AG09309 (cell line): ENCODE measurements at places on chromosomes 3 and 15.
A peak's percentile ranks its signal among the peaks of the same experiment; 100 is the strongest.

DNA sequence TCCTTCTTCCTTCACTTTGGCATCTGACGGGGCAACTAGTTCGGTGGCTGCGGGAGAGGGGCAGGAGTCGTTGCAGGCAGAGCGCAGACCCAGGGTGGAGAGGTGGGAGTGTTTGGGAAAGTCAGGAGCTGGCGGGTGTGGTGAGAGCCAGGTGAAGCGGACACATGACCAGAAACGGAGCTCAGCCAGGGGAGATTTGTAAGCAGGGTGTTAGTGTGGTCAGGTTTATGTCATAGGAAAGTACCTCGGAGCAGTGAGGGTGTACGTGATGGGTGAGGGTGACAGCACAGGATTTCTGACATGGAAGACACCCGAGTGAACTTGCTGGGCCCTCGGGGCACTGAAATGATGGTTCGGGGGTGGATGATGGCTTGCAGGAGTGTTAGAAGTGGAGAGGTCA is 247.4 kb upstream of the TPM1 start:
- no peak for DNase-seq

DNA sequence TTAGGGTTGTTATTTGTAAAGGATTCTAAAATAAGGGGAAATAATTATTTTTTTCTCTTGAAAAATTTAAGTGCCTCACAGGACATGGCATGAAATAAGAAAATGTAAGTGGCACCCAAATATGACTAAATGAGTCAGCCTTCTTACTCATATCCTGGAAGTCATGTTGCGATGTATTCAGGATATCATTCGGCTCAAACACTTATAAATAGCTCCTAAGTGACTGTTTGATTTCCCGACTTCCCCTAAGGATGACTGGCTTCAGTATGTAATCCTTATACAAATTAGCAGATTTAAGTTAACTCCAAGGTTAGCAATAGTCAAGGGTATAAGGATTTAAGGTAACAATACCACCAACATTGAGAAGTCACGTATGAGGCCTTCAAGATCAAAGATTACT is 57.3 kb upstream of the OSTN start:
- peak; percentile 59 for DNase-seq

DNA sequence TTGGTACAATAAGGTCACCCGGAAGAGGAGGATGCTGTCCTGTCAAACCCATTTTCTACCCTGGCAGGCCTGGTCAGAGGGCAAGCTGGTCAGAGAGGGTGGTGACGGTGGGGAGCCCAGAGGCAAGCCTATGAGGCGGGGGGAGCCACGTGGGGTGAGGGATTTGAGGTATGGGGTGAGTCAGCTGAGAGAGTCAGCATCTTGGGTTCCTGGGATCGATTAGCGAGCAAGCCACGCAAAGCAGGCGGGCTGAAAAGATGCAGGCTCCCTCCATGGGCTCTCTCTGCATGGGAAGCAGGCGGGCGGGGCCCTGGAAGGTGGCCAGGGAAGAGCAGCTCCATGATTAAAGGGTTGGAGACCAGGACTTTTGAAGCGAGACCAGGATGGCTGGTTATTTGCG is 48.1 kb downstream of the MAGEF1 start:
- peak; percentile 13 for DNase-seq

DNA sequence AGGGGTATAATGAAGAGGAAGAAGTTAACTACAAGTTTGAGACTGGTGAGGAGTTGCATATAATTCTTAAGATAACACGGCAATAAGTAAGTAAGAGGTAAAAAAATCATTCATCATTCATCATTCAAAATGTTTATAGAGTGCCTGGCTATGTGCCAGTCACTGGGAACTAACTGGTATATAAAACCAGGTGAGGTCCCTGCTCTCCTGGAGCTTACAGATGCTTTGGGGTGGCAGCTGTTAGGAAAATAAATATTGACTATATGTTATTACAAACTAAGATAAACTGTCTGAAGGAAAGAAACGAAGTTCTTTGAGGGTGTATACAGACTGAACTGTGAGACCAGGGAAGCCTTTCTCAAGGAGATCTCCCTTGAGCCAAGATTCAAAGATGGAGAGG is 2.9 kb downstream of the CASR start:
- DNase-seq, result no peak

DNA sequence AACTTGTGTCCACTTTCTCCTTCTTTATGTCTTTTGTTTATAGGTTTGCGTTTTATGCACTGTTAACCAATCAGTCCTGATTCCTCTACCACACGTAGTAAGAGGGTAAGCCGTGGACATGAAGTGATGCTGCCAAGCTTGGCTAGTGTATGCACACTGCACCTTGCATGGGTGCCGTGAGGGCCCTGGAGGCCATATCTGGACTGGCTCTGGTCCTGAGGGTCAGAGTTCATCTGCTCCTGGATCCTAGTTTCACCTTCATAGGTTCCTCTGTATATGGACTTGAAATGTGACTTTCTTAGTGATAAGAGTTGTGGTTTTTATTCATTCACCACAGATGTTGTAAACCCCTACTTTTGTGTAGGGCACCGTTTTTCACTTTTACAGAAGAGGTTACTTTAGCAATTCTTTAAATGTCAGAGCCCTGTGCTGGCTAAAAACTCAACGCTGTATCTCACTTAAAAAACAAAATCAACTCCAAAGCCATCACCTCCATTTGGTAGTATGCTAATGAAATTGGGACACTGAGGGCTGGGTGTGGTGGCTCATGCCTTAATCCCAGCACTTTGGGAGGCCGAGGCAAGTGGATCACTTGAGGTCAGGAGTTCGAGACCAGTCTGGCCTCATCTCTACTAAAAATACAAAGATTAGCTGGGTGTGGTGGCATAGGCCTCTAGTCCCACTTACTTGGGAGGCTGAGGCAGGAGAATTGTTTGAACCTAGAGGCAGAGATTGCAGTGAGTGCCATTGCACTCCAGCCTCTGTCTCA is 22.9 kb downstream of the SIAH2 start:
- no peak for DNase-seq

GRCh38 chr3:124858275-124858674 is 28.9 kb downstream of the ITGB5 start:
- no peak for DNase-seq

DNA sequence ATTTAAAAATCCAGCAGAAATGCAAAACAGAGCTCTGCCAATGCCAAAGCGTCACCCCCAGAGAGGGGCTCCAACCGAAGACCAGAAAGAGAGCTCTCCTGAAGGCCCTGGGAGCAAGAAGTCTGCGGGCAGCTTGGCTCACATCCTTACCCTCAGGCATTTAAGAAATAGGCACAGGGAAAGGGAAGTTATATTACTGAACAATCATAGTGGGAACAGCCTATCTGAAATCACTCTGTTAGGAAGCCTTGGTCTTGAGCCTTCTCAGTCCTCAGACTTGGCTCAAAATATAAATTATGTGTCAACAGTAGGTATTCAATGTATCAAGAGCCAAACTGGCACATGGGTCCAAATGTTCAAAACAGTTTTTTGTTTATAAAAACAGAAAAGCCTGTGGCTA is 10.3 kb upstream of the PPARG start:
- DNase-seq, result no peak

GRCh38 chr3:112005091-112005672 is 6.5 kb downstream of the TAGLN3 start:
- no peak for DNase-seq

GRCh38 chr3:164360738-164361406 is 717.4 kb downstream of the SI start:
- no peak for DNase-seq

GRCh38 chr3:169148448-169149348 is 514.8 kb downstream of the MECOM start:
- DNase-seq, result no peak

DNA sequence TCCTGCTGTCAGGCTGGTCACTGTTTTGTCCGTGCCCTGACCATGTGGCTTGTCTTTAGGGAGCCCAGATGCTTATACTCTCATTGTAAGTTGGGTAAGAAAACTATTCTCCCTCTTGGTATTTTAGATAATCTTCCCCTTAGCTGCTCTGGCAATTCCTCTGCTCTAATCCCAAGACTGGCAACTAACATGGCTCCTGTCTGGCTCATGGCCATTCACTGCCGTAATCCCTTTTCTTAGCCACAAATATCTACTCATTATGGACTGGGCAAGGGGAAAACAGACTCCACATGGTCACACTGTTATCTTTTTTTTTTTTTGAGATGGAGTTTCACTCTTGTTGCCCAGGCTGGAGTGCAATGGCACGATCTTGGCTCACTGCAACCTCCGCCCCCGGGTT is 38.8 kb downstream of the TYRO3 start:
- DNase-seq, result no peak

DNA sequence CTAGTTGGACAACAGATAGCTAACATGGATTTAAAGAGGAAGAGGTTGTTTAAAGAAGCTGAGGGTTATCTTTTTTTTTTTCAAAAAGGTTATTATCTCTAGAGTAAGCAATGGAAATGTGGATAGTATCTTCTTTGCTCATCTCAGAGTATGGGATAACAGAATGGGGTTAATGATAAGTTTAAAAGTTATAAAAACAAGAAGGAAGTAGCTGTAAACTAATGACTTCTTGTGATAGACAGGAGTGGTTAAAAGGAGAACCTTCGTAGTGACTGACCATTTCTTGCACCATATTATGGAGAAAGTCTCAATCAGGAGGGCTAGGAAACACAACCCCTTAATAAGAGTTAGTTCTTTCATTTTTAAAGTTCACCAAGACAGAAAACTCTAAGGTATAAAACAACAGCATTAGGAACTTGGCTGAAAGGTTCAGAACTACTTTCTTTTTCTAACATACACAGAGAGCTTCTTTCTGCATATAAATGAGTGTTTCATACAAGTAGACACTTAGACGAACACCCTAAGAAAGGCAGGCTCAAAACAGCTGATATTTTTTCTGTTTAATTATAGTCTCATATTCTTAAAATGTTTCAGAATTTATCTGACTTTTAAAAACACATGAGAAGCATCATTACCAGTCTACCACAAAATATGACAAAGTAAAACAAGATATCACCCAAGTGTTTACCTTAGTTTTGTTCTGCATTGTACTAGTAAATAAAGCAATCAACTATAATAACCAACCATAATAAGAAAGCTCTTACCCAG is 140.0 kb downstream of the MEIS2 start:
- DNase-seq, result no peak

- no peak for DNase-seq
These were observed 227.8 kb downstream of the CDIN1 start for GRCh38 chr15:36807134-36807764.

- DNase-seq, result no peak
These were observed 173.4 kb upstream of the CADPS start for GRCh38 chr3:63048367-63049326.

DNA sequence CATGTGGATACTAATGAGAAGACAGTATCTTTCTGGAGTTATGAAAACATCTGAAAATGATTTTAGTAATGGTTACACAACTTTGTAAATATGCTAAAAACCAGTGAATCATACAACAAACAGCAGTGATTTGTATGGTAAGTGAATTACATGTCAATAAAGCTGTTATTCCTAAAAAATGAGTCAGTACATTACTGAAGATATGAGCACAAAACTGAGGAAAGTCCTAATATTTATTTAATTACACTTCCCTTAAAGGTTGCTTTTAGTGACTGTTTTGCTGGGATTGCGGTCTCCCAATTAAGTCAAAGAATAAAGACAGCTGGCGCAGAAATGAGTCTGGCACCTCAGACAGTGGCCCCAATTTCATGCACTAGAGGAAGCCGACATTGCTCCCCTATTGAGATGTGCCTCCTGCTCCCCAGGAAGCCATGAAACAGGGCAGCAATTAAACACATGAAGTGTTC is 50.9 kb upstream of the FSIP1 start:
- peak; percentile 81 for DNase-seq

- no peak for DNase-seq
These were observed 58.5 kb downstream of the GRIP2 start for GRCh38 chr3:14481646-14482036.

DNA sequence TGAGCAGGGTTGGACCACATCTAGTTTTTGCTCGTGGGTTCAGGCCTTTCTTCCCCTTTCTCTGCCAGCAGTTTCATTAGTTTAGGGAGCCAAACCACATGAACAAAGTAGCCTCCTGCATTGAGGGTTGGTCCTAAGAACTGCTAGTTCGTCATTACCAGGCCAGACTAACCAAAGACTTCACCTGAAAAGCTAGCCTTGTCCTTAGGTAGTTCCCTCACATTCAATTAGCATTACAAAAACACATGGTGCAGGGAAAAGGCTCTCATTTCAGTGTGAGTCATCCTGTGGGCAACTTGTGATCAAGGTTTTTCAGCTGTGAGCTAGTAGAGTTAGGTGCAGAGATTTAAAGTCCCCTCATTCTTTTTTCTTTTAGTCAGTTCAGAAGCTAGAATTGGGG is 279.3 kb upstream of the CTNNB1 start:
- DNase-seq, result no peak

DNA sequence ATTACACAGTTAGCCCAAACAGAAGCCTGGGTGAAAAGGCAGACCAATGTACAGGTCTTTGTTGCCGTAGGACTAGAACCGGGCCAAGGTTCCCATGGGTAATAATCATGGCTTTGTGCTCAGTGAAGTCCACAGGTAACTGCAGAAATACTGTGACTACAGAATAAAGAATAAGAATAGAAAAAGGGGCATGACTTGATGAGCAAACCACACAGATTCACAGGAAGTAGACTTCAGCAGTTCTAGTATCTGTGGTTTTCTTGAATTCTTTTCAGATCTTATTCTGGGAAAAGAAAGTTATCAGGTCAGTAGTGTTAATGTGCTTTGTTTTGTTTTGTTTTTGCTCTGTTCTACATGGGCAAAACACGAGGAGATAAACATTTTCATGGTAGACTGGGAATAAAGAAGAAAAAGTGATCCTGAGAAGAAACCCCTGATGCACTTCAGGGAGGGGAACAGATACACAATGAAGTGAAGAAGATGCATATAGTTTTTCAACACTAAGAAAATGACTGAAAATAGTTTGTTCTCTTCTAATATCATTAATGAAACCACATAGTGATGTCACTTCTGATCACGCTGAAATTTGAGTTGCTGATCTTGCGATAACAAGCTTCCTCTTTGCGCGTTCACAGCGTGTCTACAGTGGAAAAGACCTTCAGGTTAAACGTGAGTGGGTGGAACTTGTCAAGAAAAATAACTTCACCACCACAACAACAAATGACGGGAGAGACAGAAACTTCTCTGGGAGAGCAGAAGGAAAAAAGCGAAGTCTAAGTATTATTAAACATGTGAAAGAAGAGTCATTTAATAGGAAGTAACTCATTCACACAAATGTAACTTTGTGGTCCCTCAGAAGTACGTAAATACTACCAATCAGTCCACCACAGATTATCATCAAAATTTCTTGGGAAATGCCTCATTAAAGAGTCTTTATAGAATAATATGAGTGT is 315.8 kb upstream of the SATB1 start:
- DNase-seq, result no peak

DNA sequence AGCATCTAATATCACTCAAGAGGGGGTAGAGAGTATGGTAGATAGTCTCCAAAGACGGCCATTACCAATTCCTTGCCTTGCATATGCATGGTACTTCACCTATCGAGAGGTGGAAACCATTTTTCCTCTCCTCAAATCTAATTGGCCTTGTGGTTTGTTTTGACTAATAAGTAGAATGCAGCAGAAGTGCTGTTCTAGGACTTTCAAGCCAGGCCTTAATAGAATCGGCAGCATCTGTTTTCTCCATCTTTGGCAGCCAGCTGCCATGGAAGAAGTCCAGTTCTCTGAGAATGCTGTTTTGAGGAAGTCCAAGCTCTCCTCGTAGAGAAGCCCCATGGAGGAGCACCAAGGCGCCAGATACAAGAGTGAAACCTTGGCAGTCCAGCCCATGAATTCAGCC is 59.1 kb upstream of the RASGRP1 start:
- DNase-seq, result no peak

GRCh38 chr3:97835761-97836160 is 13.9 kb downstream of the CRYBG3 start:
- no peak for DNase-seq
